Activated CD8-positive, alpha-beta memory T cell treated with anti-CD3 and anti-CD28 coated beads for 48 hours (primary cell): ENCODE measurements at places on chromosomes 5 and 9.

- DNase-seq: no peak
Measured at GRCh38 chr9:72579190-72579589, 57.8 kb downstream of the TMC1 start.

DNA sequence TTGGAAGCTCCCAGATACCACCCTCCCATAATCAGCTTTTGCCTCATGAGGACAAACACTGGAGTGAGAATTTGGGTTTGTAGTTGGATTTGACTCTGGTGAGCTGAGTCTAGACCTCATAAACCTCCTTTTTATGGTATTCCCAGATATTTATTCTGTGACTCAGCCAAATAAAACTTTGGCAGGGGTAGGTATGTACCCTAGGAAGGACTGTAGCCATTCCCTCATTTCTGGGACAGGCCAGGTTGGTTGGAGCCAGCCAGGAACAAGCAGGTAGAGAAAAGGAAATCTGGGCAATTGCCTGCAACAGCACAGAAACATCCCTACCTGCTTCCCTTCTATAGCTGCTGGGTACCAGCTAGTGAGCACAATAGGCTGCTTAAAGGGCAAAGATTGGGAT lies 19.4 kb downstream of the ENHO start:
- no peak for DNase-seq

- DNase-seq: no peak
Measured at GRCh38 chr5:79050498-79050897, 19.0 kb downstream of the DMGDH start.

- DNase-seq: no peak
Measured at GRCh38 chr9:116795821-116796220, 108.7 kb downstream of the TRIM32 start.

GRCh38 chr9:14883310-14883944 lies 26.8 kb downstream of the FREM1 start:
- no peak for DNase-seq

GRCh38 chr5:8676695-8677094 lies 807.7 kb downstream of the MTRR start:
- no peak for DNase-seq

- no peak for DNase-seq
Measured at GRCh38 chr5:24817966-24818365, 173.2 kb upstream of the CDH10 start.

DNA sequence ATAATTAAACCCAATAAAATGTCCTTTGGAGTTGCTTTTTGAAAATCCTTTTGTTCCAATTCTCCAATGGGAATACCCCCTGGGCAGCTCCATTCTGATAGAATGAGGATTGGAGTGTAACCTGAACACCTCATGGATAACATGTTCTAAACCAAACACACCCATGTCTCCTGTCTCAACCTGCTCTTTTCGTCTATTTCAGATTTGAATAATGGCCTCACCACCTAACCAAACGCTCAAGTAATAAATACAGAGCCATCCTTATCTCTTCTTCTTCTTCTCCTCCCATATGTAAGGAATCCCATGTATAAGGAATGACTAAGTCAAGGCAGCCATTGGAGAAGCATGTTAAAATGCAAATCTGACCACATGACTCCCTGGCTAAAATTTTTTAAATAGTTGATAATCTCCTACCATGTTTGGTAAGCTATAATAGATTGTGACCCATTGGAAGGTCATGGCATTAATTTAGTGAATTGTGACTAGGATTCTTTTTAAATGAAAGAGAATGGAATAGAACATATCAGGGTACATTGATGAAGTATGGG lies 26.0 kb downstream of the ELL2 start:
- no peak for DNase-seq
